ENCODE measurements at places on chromosomes 12 and 14.

- DNase-seq: no peak
Observed at GRCh38 chr14:61524936-61525292, 170.4 kb upstream of the HIF1A start.

GRCh38 chr12:107544937-107545336, 140.7 kb upstream of the PWP1 start:
- no peak for DNase-seq

DNA sequence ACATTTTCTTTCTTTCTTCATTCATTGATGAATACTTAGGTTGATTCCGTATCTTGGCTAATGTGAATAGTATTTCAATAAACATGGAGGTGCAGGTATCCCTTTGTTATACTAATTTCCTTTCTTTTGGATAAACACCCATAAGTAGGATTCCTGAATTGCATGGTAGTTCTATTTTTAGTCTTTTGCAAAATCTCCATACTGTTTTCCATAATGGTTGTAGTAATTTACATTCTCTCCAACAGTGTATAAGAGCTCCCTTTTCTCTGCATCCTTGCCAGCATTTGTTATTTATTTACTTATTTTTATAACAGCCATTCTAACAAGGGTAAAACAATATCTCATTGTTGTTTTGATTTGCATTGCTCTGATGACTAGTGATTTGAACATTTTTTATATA, 36.6 kb downstream of the PIK3C2G start:
- DNase-seq: no peak

DNA sequence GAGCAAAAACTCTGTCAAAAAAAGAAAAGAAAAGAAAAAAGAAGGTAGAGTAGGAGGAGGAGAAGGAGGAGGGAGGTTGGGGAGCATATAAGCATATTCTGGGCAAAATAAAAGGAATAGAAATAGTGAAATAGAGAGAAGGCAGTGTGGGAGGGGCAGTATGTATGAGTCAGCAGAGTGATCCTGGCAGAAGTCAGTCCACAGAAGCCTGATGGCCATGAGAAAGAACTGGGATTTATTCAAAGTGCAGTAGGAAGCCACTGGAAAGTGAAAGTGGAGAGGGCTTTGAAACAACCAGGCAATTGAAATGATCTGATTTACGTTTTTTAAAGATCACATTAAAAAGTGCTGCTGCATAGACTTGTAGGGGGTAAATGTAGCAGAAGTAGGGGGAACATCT, 368.6 kb upstream of the USP15 start:
- DNase-seq: no peak

DNA sequence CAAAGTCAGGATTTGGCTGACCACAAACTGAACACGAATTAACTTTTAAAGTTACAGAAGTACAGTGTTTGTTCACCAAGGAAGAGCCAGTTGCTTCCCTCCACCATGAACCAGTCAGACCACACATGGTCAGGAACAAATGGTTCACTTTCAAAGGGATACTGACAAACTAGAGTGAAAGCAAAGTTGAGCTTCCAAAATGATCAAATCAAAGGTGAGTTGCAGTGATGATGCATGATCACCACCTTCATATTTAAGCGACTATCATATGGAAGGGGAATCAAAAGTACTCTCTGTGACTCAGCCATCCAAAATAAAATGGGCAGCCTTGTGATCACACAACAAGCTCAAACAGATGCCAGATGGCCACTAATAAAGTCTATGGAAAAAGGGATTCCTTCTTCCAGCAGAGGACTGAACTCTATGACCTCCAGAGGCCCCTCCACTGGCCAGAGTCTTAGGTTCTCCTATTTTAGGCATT, 13.1 kb downstream of the NT5DC3 start:
- no peak for DNase-seq

DNA sequence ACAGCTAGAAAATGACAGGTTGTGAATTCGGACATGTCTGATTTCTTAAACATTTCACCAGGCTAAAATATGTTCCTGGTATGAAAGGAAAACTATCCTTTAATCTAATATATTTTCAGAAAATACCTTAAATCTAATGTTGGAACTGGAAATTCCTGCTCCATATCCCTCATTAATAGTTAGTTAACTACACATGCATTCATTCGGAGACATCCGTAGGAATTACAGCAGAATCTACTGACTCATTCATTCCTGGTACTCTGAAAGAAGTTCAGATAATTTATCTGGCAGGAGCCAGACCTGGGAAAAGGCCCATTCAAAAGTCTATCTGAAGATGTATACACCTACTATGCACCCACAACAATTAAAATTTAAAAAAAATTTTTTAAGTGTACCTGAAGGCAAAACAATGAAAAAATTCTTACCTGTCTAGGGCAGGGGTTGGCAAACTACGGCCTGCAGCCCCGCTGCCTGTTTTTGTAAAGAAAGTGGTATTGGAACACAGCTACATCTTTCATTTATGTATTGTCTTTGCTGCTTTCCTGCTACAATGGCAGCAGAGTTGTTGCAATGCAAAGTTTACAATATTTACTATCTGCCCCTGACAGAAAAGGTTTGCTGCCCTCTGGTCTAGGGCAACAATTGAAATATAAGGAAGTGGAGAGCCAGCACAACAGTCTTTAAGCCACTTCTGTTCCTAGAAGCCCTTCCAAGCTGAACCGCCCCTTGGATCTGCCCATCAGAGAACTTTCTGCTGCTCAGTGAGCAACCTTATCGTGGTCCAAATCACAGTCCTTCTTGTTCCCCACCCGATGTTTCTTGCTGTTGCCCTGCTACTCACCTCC, 17.9 kb upstream of the NFYB start:
- DNase-seq: no peak

GRCh38 chr12:65171073-65171472, 1.7 kb downstream of the LEMD3 start:
- DNase-seq: no peak

GRCh38 chr12:67772267-67773169, 124.0 kb downstream of the DYRK2 start:
- DNase-seq: peak; percentile 60

GRCh38 chr14:31965735-31966598, 111.1 kb upstream of the ARHGAP5 start:
- no peak for DNase-seq

- DNase-seq: no peak
Observed at GRCh38 chr12:13075118-13075480, 28.4 kb downstream of the GSG1 start.

DNA sequence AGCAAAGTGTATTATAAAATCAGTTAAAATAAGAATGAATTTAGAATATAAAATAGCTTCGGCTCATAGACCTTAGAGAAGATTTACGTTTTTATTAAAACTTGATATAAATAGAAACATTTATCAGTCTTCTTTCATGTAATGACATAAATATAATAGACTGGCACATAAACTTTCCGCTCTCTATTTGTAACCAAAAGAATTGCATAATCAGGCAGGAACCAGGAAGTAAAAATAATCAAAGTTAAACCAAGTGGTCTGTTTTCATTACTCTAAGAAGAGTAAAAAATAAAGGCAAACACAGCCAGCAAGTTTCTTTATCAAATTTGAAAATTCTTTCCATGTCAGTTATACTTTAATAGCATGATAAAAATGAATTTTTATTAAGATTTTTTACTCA, 46.3 kb upstream of the ATP2A2 start:
- DNase-seq: no peak

DNA sequence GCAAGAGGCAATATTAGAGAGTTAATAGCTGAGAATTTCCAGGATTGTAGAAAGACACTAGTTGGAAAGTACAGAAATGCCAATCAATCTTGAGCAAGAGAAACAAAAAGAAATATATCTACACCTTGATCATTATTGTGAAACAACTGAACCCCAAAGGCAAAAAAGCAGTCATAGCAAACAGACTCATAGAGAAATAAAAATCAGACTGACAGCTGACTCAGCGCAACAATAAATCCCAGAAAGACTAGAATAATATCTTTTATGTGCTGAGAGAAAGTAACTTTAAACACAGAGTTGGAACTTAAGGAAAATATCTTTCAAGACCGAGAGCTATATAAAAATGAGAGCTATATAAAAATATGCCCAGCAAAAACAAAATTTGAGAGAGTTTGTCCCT, 52.9 kb downstream of the PTPRB start:
- no peak for DNase-seq

DNA sequence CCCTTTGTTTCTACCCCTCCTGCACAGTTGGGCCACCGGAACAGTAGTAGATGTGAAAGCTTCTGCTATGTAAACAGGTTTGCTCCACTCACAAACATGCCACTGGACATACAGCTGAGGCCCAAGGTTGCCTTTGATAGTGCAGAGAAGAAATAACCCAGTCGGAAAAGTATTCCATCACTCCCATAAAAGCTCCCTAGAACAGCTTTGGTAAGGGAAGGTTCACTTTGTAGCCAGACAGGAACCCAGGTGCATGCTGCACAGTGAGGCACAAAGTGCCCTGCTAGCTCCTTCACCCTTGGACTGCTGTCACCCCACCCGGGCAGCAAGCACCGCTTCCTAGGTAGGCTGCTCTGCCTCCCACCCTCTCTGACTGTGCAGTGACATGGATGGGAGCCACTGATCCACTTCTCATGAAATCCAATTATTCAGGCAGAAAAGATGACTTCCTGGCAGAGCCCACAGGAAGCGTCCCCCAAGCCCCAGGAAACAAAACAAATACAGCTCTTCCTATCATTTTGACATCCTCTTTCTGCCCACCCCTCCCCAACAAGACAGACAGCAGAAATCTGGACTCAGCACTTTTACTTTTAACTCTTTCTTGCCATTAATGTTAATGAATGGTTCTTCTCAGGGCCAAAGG, 100.2 kb downstream of the SRGAP1 start:
- DNase-seq: no peak

DNA sequence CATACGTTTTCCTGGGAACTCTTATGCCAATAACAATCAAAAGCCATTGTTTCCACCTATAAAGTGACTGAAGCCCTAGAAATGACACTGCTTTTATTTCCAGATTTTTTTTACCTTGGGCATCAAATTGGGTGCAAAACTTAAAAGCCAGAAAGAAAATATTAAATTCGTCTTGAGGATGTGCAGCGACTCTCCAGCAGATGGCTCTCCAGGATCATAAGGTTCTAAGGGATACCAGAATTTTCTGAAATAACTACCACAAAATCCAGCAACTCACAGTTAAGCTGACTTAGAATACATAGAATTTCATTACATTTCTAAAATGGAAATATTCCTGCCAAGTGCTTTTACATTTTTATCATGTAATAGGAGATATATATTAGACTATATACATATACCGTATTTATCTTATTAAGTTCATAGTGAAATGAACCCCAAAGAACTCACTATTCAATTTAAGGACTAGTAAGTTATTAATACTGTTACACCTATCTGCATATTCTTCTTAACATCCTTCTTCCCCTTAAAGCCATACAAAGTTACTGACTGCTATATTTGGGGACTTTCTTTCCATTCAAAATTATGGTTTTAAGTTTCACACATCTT, 44.0 kb downstream of the ARMH4 start:
- no peak for DNase-seq

DNA sequence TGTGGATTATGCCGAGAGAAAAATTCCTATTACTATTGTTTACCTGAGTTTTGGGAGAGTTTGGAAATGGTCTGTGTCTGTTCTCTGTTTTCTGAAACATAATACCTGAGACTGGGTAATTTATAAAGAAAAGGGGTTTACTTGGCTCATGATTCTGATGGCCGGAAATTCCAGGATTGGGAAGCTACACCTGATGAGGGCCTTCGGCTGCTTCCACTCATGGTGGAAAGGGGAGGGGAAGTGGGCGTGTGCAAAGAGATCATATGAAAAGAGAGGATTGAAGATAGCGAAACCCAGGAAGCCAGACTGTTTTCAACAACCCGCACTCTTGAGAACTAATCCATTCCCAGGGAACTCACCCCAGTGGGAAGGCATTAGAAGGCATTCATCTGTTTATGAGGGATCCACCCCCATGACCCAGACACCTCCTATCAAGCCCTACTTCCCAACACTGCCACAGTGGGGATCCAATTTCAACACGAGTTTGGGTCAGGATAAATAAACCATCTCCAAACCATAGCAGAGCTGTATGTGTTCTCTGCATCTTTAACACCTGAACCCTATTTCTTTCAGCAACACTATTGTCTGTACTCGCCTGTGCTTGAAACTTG, 51.1 kb downstream of the APAF1 start:
- DNase-seq: no peak

DNA sequence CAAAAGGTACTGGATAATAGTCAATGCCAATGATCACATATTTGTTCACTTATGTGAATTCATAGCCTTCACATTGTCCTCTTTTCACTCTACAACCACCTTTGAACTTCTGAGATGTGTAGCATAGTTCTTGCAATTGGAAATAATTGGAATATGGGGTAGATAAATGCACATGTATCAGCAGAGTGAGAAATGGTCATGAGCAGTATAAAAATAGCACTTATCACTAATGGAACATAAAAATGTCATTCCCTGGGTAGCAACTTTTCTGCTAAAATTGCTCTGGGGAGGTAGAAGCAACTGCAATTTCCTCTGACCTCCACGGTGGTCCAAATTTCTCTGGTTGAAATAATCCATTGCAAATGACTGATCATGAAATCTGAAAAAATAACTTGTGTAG, 1785.7 kb upstream of the FLRT2 start:
- no peak for DNase-seq

DNA sequence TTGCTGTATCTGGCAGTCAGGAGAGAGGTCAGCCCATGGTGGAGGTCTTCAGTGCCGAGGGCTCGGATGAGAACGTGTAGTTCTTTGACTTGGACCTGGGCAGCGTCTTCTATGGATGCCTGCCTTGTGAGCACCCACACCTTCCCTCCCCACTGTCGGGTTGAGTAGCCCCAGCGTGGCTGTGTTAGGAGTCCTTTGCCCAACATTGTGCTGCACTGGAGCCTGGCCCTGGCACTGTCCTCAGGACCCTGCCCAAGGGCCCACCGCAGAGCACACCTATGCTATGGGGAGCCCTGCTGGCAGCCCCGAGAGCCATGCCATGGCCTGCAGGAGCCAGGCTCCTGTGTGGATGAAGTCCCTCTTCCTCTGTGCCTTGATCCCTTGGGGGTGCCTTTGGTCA, 26.7 kb downstream of the SLC25A29 start:
- no peak for DNase-seq

DNA sequence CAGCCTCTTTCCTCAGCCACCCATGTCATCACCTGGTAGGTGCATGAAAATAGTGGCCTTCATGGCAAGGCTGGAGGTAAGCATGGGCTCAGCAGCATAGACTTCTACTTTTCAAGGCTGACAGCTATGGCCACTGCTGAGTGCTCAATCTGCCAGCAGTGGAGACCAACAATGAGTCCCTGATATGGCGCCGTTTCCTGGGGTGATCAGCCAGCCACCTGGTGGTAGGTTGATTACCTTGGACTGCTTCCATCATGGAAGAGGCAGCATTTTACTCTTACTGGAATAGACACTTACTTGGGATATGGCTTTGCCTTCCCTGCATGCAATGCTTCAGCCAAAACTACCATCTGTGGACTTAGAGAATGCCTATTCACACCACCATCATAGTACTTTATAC, 39.5 kb upstream of the USP44 start:
- no peak for DNase-seq

GRCh38 chr14:101501341-101501740, 60.0 kb upstream of the DIO3 start:
- no peak for DNase-seq

- no peak for DNase-seq
Observed at GRCh38 chr14:104750056-104750752, 2.7 kb upstream of the SIVA1 start.

- no peak for DNase-seq
Observed at GRCh38 chr12:23399402-23399933, 550.0 kb downstream of the SOX5 start.
